ENCODE measurements at places on chromosomes 13 and 19.
A peak's percentile ranks its signal among the peaks of the same experiment; 100 is the strongest.

DNA sequence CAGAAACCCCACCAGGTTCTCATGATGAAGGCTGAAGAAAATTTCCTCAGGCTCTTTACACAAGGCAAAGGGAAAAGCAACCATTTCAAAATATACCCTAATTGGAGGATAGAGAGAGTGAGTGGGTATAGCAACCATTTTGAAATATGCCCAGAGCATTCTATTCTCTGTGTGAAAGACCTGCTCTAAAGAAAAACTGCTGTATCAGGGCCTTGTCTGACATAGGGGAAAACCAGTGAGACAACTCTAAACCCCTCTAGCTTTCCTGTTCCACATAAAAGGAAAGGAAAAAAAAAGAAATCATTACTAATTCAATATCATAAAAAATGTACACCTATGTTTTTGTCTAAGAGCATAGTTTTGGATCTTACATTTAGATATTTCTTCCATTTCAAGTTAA is 42.3 kb downstream of the TPTE2 start:
- no peak for DNase-seq

DNA sequence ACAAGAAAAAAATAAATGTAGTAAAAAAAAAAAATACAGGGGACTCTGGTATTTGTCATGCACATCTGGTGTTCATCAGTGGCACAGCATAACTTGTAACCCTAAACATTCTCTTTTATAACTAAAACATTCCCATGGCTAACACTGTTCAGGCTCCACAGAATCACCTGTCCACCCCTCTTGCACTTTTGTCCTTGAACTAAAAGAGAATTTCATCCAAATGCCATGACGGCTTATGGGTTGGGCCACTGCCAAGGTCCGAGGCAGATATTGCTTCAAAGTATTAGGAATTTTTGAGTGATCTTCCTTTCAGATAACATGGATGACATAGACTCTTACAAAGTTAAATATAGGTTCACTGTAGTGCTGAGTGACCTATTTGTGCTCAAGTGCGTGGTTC is 25.7 kb upstream of the SERP2 start:
- DNase-seq = no peak

- no peak for DNase-seq
These were observed 8.2 kb upstream of the ATF5 start for GRCh38 chr19:49920624-49921363.

- no peak for DNase-seq
These were observed 487.6 kb downstream of the GPC6 start for GRCh38 chr13:93714171-93714570.

DNA sequence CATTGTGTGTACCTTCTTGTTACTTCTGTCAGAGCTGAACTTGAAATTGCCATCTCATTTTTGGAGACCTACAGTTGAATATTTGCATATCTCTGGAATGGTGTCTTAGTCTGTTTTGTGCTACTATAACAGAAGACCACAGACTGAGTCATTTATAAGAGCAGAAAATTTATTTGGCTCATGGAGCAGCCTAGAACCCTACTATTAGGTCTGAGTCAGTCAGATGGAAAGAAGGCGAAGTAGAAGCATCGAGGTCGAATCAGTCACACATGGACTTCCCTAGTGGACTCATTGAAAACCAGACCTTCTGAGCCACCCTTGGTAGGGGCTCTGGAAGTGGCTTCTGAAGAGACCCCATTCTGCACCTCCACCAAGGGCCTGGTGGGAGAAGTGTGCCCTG is 33.9 kb upstream of the TPT1 start:
- no peak for DNase-seq

DNA sequence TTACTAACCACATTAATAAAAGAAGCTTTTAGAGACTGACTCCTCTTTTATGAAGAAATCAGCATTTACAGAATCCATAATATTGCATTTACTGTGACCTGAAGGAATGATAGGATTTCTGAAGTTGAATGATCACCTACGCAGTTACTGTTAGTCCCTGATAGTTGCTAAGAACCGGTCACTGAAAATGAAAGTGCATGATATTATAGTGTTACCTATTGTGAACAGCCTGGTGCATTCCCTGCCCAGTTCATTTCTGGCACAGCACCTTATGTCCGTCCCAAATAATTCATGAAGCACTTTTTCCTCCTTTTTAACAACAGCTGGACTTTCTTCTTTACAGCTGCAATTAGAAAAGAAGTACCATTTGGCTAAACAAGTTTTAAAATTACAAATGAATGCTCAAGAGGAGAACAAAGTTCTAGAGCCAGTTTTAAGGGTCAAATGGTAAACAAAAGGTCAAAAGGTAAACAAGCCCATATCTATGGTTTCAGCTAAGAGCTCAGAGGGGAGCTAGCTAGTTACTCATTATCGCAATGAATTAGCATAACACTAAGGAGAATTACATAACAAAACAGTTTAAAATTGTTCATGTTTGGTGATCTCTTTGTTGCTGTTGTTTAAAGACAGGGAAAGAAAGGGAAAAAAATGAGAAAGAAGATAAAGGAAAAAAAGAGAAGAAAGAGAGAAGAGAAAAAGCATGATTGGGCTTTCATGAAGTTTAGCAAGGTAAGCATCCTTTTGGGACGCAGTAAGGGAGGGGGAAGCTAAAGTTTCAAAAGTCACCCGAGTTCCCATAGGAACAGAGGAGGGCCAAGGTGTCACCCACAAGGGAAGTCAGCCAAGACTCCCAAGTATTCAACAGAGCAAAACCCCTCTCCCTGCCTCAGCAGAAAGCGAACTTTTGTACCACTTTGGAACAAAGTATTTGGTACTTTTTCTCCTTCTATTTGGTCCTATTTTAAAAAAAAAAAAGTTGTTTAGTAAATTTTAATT is 50.2 kb downstream of the FLT3 start:
- DNase-seq = no peak

DNA sequence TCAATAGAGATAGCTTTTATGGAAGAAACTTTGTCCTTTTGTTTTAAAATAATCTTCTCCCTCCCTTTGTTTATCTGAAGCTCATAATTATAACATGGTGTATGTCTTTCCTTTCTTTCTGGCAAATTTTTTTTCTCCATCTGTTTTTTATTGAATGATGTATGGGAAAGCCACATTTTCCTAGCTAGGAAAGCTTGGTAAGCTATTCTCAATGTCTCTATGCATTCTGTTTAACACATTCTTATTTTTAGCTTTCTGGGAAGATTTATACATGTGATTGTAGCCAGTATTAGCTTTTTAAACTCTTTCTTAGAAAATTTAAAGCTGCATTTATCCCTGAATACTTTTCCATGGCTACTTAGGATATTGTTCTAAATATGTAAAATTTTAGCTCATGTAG is 124.9 kb upstream of the CSNK1A1L start:
- no peak for DNase-seq

DNA sequence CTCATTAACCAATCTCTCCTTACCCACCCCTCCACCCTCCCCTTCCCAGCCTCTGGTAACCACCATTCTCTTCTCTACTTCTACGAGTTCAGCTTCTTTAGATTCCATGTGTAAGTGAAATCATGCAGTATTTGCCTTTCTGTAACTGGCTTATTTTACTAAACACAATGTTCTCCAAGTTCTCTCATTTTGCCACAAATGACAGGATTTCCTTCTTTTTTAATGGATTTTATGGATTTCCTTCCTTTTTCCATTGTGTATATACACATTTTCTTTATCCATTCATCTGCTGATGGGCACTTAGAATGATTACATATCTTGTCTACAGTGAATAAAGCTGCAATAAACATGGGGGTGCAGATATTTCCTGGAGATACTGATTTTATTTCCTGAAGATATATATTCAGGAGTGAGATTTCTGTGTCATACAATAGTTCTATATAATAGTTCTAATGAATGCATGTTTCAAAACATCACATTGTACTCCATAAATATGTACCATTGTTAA is 20.2 kb downstream of the KCTD12 start:
- no peak for DNase-seq

- no peak for DNase-seq
These were observed at the start of gene WDR88 for GRCh38 chr19:33132021-33132420. TSS of gene WDR88 (plus strand) at chr19:33132114. CDS start at chr19:33132170, 56 bp downstream.

- DNase-seq = no peak
These were observed 12.4 kb upstream of the TPP2 start for GRCh38 chr13:102584434-102584833.

GRCh38 chr19:8641908-8642547 is 11.6 kb downstream of the NFILZ start:
- no peak for DNase-seq

- peak; percentile 77 for DNase-seq
These were observed 1.5 kb downstream of the TCF3 start for GRCh38 chr19:1650650-1651567.

DNA sequence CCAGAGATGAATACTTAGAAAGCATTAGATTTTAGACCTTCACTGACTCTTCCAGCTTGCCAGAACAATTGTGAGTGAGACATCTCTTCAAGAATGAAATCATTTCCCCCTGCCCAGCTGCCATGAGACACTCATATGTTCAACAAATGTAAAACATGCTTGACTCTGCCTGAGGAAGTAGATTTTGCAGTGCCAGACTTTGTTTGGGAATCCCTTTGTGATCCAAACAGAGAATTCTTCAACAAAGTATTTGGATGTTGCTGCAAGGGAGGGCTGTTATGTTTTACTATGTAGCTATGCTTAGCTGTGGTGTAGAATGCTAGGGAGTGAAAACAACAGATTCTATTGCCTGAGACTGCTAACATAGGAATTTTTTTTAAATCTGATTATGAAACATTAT is 416.4 kb downstream of the DCT start:
- DNase-seq = no peak

DNA sequence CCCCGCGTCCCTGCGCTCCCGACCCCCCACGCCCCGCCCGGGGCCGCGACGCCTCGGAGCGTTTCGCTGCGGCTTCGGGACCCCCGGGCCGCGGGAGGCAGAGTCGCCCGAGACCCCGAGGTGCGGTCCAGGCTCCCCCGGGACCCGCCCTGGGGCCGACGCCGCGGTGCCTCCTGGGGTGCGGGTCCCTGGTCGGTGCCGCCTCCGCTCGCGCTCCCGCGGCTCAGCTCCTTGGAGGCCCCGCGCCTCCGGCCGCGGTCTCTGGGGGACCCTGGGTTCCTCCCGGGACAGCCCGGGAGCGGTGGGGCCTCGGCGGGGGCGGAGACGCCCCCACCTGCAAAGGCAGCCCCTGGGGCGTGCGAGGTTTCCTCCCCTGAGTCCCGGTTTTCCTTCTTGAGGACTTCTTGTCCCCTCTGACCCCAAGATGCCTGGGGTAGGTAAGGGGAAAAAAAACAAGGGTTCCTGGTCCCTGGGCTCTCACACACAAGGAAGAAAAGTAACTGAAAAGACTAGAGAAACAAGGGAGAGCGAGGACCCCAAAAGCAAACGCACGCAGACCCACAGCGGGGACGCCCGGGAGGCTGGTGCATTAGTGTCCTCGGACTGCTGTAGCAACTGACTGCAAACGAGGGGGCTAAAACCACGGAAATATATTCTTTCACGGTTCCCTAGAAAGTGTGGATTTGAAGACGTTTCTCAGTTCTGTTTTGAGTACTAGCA is 740 bp downstream of the ZNF555 start:
- no peak for DNase-seq

GRCh38 chr19:19443283-19443682 is 37.8 kb downstream of the GATAD2A start:
- DNase-seq = no peak

- DNase-seq = no peak
These were observed 67.1 kb upstream of the ATP12A start for GRCh38 chr13:24613128-24613527.

- no peak for DNase-seq
These were observed 3.9 kb downstream of the WDR62 start for GRCh38 chr19:36058481-36059179.
